ENCODE measurements at places on chromosomes 6 and 20.
A peak's percentile ranks its signal among the peaks of the same experiment; 100 is the strongest.

DNA sequence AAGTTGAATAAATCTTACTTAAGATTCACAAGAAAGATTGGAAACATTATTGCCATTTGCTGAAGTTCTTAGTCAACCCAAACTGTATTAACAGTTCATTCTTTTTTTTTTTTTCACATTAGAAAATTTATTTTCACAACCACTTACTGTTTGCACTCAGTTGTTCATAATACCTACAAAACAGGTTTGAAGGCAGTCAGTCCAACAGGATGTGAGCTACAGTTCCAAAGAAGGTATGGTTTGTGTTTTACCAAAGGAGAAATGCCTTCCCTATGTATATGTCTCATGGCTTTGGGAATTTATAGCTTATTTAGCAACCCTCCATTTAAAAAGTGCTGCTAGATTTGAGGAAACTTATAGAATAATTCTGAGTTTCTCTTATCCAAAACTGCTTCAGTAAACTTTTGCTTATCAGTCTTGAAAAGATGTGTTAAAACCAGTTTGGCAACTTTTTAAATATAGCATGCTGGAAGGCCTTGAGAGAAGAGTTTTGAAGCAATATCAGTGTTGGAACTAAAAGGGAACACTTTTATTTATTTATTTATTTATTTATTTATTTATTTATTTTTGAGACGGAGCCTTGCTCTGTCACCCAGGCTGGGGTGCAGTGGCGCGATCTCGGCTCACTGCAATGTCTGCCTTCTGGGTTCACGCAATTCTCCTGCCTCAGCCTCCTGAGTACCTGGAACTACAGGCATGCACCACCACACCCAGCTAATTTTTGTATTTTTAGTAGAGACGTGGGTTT lies 46.8 kb upstream of the RREB1 start:
- DNase-seq: no peak

GRCh38 chr20:49608752-49609670 lies 41.1 kb upstream of the PTGIS start:
- peak; percentile 70 for DNase-seq

- peak; percentile 31 for DNase-seq
Observed at GRCh38 chr20:36808317-36809257, 35.0 kb upstream of the DSN1 start.

DNA sequence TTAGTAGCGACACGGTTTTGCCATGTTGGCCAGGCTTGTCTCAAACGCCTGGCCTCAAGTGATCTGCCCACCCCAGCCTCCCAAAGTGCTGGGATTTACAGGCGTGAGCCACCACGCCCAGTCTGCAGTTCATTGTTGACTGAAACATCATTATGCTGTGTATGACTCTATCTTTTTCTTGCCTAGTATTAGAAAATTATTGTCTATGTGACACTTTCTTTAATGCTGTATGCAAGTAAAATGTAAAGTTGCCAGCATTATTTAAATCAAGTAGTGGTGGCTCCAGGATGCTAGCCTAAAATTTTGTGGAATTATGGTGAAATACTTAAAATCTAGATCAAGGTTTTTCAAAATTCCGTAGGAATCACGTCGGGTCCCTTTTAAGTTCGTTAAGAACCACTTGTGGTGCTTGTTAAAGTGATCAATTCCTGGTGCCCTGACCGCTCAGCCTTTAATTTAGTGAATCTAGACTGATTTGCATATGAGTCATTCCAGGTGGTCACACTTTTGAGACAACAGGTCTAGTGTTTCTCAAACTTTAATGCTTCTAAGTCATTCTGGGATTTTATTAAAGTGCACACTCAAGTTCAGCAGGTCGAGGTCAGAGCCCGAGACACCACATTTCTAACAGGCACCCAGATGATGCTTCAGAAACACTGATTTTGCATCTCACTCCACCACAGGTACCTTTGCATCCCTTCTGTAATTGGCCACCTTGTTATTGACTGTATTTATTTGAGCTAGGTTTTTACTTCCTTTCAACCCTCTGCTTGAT lies 132.6 kb upstream of the MTHFD1L start:
- no peak for DNase-seq

DNA sequence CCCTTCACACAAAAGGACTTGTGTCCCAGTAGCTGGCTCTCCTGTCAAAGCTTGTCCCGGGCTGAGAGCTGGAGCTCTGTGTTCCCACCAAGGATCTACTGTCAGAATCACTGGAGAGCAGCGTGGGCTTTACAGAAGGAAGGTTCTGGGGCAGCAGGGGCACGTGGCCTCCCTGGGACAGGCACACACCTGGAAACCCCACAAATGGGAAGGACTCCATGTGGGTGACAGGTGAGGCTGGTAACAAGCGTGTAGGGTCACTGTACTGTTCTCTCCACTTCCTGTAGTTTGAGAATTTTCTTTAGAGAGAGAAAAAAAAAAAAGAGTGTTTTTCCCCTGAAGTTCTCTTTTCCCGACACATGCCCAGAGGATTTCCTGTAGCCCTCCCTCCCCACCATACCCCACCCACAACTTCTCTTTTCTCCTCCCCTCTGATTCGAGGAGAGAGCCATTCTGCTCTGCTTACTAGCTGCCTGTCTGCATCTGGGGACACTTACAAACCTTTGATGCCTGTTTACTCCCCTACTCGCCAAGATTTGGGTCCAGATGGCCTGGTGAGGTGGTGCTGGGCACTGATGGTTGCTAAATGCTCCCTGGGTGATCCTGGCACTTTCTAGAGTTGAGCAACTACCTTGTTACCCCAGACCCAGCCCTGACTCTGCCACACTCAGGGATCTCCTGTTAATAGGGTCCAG lies 84.1 kb upstream of the SIRPA start:
- no peak for DNase-seq

GRCh38 chr20:16437387-16437996 lies 135.8 kb downstream of the KIF16B start:
- no peak for DNase-seq

All from NCI-H1436 (cell line).